ENCODE measurements at places on chromosomes 3 and 15.

DNA sequence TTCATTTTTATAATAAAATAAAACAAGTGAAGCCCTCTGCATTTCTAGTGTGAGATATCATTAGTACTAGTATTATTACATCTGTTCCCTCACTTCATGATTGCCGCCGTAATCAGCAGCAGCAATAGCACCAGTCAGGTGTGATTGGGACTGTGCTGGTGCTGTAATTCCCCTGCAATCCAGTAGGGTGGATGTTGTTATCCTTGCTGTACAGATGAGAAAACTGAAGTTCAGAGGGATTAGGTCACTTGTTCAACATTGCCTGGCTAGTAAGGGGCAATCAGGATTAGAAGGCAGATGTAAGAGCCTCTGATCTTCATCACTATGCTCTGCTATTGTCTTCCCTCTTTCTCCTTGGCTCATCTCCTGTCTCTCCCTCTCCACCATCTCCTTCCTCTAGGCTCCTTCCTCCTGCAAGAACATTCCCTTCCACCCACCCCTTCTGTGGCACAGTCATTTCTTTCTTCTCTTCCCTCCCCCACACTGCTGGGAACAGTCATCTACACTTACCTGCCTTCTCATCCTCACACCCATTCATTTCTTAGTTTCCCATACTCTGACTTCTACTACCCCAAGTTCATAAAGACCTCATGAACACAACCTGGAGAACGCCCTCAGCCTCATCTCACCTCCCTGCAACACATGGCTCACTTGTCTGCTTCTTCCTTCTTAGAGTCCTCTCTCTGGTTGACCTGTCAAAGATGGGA lies 29.7 kb downstream of the CRYGS start:
- no peak for DNase-seq

- DNase-seq, result no peak
Measured at GRCh38 chr3:122598556-122598955, 21.1 kb downstream of the PARP15 start.

- no peak for DNase-seq
Measured at GRCh38 chr3:175988401-175988800, 1129.3 kb downstream of the NAALADL2 start.

DNA sequence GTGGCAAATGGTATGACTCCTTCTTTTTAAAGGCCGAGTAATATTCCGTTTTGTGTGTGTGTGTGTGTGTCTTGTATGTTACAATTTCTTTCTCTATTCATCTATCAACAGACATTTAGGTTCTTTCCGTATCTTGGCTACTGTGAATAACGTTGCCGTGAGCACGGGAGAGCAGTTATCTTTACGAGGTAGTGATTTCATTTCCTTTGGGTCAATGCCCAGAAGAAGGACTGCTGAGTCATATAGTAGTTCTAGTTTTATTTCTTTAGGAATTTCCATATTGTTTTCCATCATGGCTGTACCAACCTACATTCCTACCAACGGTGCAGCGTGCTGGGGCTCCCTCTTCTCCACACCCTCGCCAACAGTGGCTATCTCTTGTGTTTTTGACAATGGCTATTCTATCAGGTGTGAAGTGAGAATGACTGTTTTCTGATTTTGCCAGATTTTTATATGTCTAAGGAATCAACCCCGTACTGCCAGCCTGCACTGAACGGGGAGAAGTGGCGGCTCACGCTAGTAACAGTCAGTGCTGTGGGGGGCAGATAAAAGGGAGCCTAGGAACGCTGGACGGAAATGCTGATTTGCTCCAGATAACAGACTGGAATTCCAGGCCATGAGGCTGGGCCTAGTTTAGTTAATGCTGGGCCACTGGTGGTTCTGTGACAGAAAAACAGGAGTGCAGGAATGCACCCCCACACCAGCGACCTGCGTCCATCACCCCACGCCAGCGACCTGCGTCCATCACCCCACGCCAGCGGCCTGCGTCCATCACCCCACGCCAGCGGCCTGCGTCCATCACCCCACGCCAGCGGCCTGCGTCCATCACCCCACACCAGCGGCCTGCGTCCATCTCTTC lies 168.1 kb downstream of the XXYLT1 start:
- DNase-seq, result no peak

GRCh38 chr15:61198722-61199121 lies 30.4 kb downstream of the RORA start:
- DNase-seq, result no peak

- DNase-seq, result no peak
Measured at GRCh38 chr3:190041333-190042041, 79.2 kb downstream of the P3H2 start.

DNA sequence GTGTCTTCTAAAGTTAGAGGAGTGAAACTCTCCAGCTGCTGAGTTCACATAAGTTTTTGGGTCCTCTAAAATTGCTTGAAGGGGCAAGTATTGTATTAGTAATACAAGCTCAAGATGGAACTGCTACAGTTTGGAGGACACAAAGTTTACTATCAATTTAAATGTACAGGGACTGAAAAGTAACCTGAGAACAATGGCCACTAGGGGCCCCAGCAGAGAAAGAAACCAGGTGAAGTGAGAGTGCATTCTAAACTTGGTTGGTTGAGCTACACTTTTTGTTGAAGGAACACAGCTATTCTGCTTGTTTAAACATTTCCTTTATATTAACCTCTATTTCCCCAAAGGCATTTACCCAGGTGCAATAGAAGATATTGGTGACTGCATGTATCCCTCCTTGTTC lies 755.5 kb downstream of the GBE1 start:
- no peak for DNase-seq

- DNase-seq, result no peak
Measured at GRCh38 chr3:42493798-42494151, 8.7 kb upstream of the VIPR1 start.

Data from progenitor cell of endocrine pancreas (in vitro differentiated cells).